Activated CD4-positive, CD25-positive, alpha-beta regulatory T cell treated with anti-CD3 and anti-CD28 coated beads, Interleukin-2, amount 50 U/mL, for 24 hours (primary cell): ENCODE measurements at places on chromosomes 5 and 9.

GRCh38 chr9:32554107-32554506, 1.7 kb upstream of the TOPORS start:
- ATAC-seq: no peak

- no peak for ATAC-seq
Measured at GRCh38 chr5:29993286-29993685, 1200.2 kb upstream of the CDH6 start.

GRCh38 chr9:38445154-38446043, 21.1 kb upstream of the IGFBPL1 start:
- no peak for ATAC-seq

DNA sequence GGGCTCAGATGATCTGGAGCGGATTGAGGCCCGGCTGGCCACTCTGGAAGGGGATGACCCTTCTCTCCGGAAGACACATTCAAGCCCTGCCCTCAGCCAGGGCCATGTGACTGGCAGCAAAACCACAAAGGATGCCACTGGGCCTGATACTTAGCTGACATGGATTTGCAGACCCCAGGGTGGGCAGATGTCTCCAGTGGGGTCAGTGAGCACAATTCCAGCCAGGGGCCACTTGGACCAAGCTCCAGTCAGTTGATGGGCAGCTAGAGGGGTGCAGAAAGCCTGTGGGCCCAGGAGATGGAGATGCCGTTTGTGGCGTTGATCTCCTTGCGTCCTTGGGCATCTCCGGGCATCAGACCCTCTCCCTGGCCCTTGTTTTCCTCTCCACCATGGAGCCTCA, 46.7 kb downstream of the PSD2 start:
- no peak for ATAC-seq

DNA sequence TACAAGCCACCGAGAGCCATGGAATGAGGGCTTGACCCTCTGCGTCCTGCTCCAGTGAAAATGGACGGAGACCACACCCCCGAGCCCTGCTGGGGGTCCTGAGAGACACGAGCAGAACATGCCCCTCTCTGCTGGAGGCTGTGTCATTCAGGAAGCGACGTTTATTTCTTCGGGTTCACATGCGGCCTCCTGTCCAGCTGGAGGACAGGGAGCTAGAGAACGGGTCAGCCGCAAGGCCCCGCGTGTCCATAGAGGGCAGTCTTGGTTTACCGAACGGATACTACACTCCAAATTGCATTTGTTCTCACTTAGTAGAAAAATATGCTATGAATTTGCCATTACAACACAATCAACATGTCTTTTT, 36.1 kb downstream of the MRPL36 start:
- ATAC-seq: no peak

GRCh38 chr9:82495884-82496777, 507.6 kb downstream of the SPATA31D1 start:
- ATAC-seq: no peak

DNA sequence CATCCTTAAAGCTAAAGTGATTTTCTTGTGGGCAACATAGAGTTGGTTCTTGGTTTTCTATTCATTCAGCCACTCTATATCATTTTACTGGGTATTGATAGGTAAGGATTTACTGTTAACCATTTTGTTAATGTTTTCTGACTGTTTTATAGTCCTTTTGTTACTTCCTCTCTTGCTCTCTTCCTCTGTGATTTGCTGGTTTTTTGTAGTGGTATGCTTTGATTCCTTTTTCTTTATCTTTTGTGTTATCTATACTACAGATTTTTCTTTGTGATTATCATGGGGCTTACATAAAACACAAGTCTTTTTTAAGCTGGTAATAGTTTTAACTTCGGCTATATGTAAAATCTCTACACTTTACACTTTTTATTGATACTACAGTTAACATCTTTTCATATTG, 43.3 kb downstream of the CREBRF start:
- no peak for ATAC-seq

GRCh38 chr9:101912698-101913097, 174.3 kb upstream of the GRIN3A start:
- ATAC-seq: no peak

DNA sequence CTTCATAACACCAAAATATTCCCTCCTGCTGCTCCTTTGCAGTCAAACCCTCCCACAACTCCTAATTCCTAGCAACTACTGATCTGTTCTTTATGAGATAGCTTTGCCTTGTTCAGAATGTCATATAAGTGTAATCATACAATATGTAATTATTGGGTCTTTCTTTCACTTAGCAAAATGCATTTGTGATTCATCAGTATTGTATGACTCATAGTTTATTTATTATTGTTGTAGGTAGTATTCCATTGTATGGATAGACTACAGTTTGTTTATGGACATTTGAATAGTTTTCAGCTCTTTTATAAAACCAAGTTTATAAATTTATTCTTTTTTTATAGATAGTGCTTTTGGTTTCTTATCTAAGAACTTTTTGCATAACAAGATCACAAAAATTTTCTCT, 468.2 kb upstream of the KIF2A start:
- ATAC-seq: no peak

DNA sequence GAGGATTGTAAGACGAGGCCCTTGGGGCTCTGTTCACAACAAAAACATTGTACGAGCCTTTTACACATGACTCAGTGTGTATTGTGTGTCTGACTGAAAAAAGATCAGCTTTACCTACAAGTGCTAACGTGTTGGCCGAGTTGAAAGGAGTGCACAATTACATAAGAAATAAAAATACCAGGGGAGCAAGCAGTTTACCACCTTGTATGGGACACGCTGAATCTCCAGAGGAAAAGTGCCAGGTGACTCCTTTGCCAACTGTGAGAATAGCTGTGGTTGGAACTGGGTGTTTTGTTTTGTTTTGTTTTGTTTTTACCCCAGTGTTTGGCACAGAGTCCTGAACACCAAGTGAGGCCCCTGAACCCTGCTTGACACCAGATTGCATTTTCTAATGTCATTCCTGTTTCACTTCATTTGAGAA, 32.8 kb upstream of the ZSWIM6 start:
- ATAC-seq: no peak

DNA sequence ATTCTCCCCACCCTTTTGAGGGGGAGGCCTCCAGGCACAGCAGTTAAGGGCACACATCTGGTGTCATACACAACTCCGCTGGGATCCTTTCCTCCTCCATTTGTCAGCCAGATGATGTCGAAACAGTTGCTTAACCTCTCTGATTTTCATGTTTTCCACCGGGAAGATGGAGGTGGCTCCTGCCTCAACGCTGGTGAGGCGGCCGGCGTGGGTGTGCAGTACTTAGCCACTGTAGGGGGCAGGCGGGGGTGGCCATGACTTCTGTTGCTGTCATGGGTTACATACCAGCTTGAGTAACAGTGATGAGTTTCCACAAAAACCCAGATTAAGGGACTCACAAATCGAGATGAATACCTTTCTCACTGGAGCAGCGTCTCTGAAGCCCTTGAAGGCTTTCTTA, 63.1 kb upstream of the EPB41L4B start:
- no peak for ATAC-seq

DNA sequence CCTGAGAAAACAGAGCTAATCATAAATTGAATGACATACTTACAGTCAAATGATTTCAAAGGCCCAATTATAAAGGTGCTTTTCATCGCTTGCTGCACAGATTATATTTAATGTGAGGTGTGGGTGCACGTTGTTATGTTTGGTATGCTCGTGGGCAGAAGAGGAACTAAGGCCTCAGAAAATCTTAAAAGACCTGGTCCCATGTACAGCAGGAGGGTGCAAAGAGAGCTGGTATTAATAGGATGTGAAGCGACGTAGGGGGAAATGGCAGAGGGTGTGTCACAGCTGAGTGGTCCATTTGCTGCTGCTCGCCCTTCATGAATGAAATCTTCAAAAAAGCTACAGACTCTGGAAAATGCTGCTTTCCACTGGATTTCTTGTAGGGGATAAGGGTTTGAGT, 40.5 kb upstream of the IFNK start:
- no peak for ATAC-seq

- no peak for ATAC-seq
Measured at GRCh38 chr9:124853605-124854143, 414 bp downstream of the WDR38 start.

GRCh38 chr9:70142101-70142500, 98.5 kb downstream of the MAMDC2 start:
- ATAC-seq: no peak

GRCh38 chr9:89021154-89021803, 30.0 kb downstream of the S1PR3 start:
- ATAC-seq: no peak

DNA sequence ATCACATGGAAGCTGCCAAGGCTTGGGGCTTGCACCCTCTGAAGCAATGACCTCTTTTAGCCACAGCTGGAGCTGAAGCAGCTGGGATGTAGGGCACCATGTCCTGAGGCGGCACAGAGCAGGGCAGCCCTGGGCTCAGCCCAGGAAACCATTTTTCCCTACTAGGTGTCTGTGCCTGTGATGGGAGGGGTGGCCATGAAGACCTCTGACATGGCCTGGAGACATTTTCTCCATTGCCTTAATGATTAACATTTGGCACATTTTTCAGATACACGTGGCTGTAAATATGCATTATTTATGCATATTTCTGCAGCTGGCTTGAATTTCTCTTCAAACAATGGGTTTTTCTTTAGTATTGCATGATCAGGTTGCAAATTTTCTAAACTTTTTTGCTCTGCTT, 81.7 kb downstream of the OSMR start:
- ATAC-seq: no peak

DNA sequence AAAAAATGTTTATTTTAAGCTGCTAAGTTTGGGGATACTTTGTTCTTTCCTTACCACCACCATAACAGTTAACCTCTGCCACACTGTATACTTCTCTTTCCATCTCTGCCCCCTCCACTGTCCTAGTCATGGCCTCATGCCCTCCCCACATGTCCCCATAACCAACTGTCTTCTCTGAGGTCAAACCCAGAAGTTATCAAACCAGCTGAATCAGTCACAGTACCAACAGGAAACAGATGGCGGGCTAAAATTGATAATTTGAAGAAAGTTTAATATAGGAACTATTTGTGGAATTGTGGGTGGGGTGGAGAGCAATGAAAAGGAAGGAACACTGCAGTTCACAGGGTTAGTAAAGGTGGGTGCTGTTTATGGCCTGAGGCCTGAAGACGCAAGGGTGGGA, 5.7 kb upstream of the DCTN4 start:
- no peak for ATAC-seq

DNA sequence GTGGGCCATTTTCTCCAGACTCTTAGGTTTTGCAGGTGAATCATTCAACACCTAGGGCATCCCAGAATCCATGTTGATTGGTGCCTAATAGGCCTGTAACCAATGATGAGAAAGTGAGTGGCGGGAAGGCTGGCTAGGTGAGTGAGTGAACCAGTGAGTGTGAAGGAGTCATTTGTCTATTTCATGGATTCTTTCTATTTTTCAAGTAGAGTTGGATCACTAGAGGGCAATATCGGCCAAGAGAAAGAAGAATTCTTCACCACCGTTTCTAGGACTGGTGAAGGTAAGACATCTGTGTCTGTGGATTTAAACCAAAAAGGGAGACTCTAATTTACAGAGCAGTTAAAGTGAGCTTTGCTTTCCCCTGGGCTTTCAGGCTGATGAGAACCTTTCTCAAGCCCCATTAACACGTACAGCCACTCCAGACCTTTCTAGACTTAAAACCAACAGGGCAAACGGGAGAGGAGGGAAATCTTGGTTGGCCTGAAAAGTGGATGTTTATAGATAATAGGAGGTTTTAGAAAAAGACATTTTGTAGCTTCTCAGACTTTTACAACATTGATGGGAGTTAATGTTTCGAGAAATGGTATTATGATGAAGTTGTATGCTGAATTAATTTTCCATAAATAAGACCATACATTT, 114.3 kb upstream of the IL12B start:
- ATAC-seq: peak; percentile 60

GRCh38 chr9:120863833-120864232, 13.2 kb downstream of the PHF19 start:
- ATAC-seq: no peak

GRCh38 chr9:22049411-22049810, 40.3 kb upstream of the CDKN2B start:
- no peak for ATAC-seq

- ATAC-seq: no peak
Measured at GRCh38 chr5:28468166-28468565, 1429.8 kb upstream of the CDH9 start.

DNA sequence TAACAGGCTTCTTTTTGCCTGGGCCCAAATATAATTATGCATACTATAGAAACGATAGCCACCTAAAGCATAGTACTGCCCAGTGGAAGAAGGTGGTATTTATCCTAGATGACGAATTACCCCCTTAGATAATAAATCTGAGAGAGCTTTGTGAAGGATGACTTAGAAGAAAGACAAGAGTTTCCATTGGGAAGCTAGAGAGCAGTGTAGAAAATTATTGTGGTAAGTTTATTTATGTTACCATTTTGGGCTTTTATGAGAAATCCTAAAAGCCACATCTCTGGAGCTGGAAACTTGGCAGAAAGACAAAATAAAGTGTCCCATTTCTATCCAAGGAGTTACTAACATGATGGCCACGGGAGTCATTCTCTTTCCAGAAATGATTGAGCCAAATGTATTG, 172.0 kb upstream of the SEMA6A start:
- no peak for ATAC-seq

DNA sequence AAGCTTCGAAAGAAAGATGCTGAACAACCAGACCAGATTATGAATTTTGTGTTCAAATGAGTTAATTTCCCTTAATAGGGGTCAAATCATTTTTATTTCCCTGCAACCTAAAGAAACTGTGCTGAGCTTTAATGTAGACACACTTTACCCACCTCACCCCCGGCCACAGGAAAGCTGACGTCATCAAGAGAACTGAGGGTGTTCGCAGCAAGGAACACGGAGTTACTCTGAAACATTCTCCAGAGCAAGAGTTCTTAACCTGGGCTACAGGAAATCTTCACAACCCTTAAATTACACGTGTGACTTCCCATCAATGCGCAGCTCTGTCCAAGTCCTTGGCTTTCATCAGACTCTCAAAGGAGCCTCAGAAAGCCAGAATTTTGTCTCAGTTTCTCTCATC, 116.3 kb downstream of the COL23A1 start:
- ATAC-seq: no peak

GRCh38 chr5:96528826-96529474, 95.9 kb upstream of the PCSK1 start:
- no peak for ATAC-seq

DNA sequence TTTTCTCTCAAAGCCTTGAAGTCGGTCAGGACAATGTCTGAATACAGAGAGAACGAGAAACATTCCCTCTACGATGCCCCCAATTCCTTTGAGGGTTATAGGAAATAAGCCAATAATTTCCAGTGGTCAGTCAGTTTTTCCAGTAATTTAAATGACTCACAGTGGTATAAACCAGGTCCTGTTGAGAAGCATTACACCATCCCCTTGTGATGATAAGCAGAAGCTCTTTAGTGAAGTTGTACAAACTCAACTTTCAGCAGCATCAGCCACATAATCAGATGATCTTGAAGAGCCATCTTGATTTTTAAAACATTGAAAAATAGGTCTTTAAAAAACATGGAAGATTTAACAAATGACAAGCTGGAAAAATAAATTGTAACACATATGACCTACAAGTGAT, 173.9 kb upstream of the ZNF462 start:
- ATAC-seq: no peak

DNA sequence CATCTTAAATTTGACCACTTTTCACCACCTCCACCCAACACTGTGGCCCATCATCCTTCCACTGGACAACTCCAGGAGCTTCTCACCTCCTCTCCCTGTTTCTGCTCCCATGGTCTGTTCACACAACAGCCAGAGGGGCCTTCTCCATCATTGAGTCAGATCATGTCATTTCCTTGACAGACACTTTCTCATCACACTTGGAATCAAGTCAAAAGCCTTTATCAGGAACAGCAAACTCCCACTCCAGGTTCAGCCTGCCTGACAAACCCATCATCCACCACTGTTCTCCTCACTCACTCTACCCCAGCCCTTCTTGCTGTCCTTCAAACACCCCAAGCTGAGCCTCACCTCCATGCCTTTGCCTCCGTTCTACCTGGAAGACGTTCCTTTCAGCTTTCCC, 78.4 kb upstream of the ADRA1B start:
- ATAC-seq: no peak
